ENCODE measurements at places on chromosomes 6 and 20.

GRCh38 chr6:137724018-137724403 is 143.0 kb upstream of the TNFAIP3 start:
- DNase-seq, result no peak

- DNase-seq, result no peak
Observed at GRCh38 chr6:15874821-15875220, 212.0 kb upstream of the DTNBP1 start.

- DNase-seq, result no peak
Observed at GRCh38 chr6:19714434-19715166, 122.6 kb upstream of the ID4 start.

DNA sequence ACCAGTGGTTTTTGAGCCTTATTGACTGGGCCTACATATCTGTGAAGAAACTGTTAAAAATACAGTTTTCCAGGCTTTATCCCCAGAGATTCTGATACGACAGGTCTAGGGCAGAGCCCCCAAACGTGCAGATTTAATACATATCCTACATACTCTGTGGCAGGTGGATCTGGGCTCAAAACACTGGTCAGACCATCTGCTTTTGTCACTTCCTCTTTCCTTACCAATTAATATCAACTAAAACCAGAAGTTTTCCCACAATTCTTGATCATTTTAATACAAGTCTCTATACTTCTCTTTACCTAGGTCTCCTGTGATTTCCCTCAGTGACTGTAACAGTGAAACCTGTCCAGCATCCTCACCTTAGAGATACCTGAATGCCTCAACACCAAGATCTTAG is 108.8 kb downstream of the PREP start:
- no peak for DNase-seq
